ENCODE measurements at places on chromosomes 2 and 18. TPM values are rescaled to one million over a fixed set of nuclear protein-coding genes. Genes with fewer than 3 reads are reported as not detected.
A peak's percentile ranks its signal among the peaks of the same experiment; 100 is the strongest.

GRCh38 chr2:20025065-20025786, 12.8 kb upstream of the MATN3 start:
- no peak overlapping the region for H3K27ac ChIP-seq
- no peak for DNase-seq
- H3K27me3 ChIP-seq = no peaks in the 10 kb centered on the region
- H3K36me3 ChIP-seq = peaks cover 37% of the 10 kb centered on the region

DNA sequence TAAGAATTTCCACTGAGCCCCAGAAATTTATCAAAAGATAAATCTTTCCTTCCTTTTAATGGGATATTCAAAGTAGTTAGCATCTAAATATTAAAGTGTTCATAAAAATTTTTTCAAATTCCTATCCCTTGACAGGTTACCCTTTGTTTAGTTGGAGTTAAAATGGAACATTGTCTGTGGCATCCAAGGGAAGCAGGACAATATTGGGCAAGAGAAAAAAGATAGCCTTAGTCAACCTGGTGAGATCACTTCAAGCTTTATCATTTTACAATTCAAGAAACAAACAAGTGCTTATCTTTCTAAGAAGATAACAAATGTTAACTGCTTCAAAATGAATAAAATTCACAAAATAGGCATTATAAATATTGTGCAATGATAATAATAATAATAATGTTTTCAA, 21.7 kb downstream of the NR4A2 start:
- H3K36me3 ChIP-seq = no peaks in the 10 kb centered on the region
- peaks cover 74% of the 10 kb centered on the region for H3K27me3 ChIP-seq
- H3K27ac ChIP-seq = no peak overlapping the region
- no peak overlapping the region for H3K4me3 ChIP-seq

- no peaks in the 10 kb centered on the region for H3K27me3 ChIP-seq
- H3K4me3 ChIP-seq = peak overlapping the region; percentile 34
- peak overlapping the region; percentile 16 for H3K27ac ChIP-seq
- no peaks in the 10 kb centered on the region for H3K36me3 ChIP-seq
- no peak for DNase-seq
Observed at GRCh38 chr2:241358470-241358869, 2.4 kb downstream of the FARP2 start.

The FMNL2 gene
- 3.5 TPM for total RNA-seq

GRCh38 chr2:9690252-9690651, 59.5 kb upstream of the YWHAQ start:
- peaks cover 17% of the 10 kb centered on the region for H3K4me1 ChIP-seq
- no peak overlapping the region for H3K27ac ChIP-seq
- H3K4me3 ChIP-seq = no peak overlapping the region

- DNase-seq = no peak
- H3K27ac ChIP-seq = peak overlapping the region; percentile 45
- H3K4me3 ChIP-seq = no peak overlapping the region
- H3K27me3 ChIP-seq = peaks cover 12% of the 10 kb centered on the region
- peaks cover 7% of the 10 kb centered on the region for H3K4me1 ChIP-seq
- no peaks in the 10 kb centered on the region for H3K36me3 ChIP-seq
Observed at GRCh38 chr18:58113337-58113736, 69.3 kb downstream of the NEDD4L start.
